NB4 (cell line): ENCODE measurements at places on chromosomes 16 and 17.

DNA sequence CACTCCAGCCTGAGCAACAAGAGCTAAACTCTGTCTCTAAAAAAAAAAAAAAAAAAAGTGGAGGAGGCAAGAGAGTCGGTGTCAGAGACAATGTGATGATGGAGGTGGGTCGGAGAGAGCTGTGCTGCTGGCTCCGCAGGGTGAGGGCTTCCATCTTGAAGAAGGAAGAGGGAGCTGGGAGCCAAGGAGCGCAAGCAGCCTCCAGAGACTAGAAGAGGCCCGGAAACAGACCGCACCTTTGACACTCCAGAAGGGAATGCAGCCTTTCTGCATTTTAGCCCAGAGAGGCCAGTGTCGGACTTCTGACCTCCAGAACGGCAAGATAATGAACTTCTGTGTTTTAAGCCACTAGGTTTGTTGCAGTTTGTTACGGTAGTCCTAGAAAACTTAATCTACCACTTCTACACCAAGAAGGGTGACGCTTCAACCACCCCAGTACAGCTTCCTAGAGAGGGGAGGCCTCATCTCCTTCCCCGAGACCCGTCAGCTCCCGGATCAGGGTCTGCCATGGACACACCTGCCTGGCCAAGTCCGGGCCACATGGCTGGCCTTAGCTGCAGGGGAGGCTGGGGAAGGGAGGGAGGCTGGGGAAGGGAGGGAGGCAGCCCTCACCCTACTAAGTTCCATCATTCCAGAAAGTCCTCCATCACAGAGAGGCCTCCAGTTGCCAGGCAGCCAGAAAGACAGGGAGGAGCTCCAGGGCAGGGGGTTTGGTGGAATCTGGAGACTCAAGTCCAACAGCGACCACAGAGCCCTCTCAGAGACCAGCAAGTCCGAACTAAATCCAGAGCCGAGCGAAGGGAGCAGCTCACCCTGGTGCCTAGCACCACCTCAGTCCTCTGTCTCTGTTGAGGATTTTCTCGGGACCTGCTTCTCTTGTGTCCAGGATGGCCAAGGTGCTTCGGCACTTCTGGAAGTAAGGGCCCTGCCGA lies 13.2 kb upstream of the RBFOX3 start:
- DNase-seq = no peak

DNA sequence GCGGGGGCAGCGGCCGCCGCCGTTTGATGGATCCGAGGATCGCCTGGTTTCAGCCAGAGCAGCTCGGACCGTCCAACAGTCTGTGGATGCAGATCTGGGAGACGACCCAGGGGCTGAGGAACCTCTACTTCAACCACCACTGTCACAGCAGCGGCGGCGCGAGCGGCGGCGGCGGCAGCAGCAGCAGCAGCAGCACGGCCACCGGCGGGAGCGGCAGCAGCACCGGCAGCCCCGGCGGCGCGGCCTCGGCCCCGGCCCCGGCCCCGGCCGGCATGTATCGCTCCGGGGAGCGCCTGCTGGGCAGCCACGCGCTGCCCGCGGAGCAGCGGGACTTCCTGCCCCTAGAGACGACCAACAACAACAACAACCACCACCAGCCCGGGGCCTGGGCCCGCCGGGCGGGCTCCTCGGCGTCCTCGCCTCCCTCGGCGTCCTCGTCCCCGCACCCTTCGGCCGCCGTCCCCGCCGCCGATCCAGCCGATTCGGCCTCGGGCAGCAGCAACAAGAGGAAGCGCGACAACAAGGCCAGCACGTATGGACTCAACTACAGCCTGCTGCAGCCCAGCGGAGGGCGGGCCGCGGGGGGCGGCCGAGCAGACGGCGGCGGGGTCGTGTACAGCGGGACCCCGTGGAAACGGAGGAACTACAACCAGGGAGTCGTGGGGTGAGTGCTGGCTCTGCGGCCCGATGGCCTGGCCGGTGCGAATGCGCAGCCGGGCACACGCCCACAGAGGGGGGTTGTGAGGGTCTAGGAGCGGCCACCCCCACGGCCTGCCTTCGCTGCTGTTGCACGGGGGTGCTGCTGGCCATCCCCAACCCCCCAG lies 702 bp downstream of the TENT4B start:
- DNase-seq = peak; percentile 68

DNA sequence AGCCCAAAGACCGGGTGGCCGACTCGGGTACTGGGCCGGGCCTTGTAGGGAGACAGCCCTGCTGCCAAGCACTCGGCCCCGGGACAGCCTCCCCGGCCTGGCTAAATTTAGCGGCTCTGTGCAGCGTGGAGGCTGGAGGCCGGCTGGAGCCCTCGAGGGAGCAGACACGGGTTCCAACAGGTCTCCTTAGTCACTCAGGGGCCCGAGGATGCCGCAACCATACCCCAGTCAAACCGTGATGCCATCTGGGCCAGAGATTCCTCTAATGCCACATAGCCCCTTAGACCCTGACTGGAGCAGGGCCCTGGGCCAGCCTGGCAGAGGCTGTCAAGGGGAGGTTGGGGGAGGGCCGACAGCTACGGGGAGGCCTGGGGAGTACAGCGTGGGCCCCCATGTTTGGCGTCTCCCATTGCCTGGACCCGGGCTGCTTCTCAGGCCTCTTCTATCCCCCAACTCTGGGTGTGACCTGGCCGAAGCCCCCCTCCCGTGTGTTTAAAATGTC lies 2.9 kb upstream of the P2RX1 start:
- no peak for DNase-seq

- DNase-seq = peak; percentile 58
Observed at GRCh38 chr17:38587947-38588787, 17.6 kb downstream of the SRCIN1 start.

- DNase-seq = no peak
Observed at GRCh38 chr17:66638707-66639479, 196.0 kb upstream of the CACNG5 start.

DNA sequence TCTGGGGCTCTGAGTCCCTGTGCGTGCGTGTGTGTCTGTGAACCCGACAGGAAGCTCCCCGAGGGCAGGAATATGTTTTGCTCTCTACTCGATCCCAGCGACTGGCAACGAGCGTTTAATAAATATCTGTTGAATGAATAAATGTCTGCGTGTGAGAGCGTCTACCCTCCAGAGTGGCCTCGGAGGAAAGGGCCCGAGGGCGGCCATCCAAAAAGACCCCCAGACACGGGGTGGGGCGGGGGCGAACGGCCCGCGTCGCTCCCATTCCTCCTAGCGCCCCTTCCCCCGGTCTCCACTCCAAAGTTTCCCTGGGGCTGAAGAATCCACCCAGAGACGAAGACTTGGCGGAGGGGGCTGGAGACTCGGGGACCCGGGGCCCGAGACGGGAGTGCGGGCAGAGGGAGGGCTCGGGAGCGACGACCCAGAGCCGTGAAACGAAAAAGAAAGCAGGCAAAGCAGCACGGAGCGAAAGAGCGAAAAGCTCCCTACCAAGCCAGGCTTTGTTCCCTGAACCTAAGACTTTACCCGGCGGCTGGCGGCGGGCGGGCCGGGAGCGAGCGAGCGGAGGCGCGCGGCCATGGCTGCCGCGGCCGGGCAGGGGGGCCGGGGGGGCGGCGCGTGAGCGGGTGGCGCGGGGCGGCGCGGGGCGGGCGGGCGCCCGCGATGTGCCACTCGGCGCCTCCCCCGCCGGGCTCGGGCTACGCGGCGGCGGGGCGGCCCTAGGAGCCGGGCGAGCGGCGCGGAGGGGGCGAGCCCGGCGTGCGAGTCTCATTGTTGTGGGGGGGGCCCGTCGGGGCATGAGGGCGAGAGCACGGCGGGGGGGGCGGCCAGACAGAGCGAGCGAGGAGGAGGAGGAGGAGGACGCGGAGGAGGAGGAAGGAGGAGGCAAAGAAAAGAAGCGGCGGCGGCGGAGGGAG lies at the start of gene MLLT6:
Gene MLLT6, plus strand, starts transcription at position 668 of the 917 bp plus-strand sequence. CDS start 360 bp downstream, outside the sequence.
- peak; percentile 90 for DNase-seq

DNA sequence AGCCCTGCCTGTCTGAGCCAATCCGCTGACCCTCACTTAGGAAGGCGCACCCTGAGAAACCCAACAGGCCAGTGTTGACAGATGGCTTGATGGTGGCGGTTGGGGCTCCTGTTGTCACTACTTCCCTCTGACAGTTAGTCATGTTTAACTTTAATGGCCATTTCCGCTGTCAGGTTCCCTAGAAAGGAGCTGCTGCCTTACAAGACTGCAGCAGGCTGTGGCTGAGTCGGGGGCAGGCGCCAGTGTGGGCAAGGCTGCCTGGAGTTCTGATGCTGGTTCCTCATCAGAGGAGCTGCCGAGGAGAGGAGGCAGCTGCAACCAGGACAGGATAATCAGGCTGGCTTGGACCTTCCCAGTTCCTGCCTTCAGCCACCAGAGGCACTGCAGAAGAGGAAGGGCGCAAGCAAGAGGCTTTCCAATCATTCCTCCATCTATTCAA lies 223.2 kb upstream of the DYNLRB2 start:
- DNase-seq = peak; percentile 46

GRCh38 chr17:19555746-19556145 lies 22.1 kb downstream of the SLC47A1 start:
- no peak for DNase-seq

GRCh38 chr16:57341441-57342303 lies 16.9 kb upstream of the CCL22 start:
- DNase-seq = no peak

DNA sequence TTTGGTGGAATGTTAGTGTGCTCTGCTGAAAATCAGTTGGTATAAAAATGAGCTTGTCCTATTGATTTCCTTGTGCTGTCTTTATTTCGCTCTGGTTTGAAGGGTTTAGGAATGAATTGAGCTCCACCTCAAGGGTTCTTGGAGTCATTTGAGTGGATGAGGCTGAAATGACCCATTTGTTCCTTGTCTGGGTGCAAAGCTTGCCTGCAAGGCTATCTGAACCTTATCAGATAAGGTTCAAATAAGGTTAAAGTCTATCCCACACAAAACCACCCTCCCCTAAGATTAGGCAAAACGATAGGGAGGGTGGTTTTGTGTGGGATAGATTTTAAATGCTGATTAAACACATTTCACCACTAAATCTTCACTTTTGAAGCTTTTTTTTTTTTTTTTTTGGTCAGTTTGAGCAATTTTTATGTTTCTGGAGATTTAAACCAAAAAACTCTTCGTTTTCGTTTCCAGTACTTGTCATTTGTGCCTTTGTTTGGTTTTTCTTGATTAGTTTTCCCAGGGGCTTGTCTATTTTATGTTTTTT lies 62.7 kb downstream of the ARHGAP44 start:
- DNase-seq = peak; percentile 28

- DNase-seq = peak; percentile 8
Observed at GRCh38 chr17:21291357-21291756, 6.8 kb downstream of the MAP2K3 start.

DNA sequence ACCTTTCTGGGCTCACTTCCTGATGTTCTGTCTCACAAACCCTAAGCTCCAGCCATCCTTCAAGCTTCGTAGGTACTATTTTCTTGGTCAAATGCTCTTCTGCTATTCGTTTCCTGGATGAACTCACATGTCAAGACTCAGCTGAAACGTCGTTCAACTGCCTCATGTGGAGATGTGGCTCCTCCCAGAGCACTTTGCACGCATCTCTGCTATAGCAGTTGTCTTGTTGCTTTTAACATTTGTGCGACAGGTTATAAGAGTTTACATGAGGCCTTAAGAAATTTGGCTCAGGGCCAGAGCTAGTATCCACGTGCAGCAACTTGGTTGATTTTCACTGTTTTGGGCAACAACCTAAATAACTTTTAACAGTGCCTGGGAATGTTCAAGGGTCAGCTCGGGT lies 2.8 kb upstream of the KRT40 start:
- DNase-seq = no peak

DNA sequence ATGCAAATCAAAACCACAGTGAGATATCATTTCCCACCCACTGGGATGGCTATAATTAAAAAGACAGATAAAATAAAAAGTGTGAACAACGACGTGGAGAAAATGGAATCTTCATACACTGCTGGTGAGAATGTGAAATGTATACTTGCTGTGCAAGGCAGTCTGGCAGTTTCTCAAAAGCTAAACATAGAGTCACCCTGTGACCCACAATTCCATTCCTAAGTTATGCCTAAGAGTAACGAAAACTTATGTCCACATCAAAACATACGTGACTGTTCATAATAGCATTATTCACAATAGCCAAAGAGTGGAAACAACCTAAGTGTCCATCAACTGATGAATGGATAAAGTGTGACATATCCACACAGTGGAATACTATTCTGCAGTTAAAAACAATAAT lies 38.1 kb upstream of the VPS4A start:
- no peak for DNase-seq

GRCh38 chr16:9761870-9762269 lies 420.4 kb downstream of the GRIN2A start:
- DNase-seq = no peak

DNA sequence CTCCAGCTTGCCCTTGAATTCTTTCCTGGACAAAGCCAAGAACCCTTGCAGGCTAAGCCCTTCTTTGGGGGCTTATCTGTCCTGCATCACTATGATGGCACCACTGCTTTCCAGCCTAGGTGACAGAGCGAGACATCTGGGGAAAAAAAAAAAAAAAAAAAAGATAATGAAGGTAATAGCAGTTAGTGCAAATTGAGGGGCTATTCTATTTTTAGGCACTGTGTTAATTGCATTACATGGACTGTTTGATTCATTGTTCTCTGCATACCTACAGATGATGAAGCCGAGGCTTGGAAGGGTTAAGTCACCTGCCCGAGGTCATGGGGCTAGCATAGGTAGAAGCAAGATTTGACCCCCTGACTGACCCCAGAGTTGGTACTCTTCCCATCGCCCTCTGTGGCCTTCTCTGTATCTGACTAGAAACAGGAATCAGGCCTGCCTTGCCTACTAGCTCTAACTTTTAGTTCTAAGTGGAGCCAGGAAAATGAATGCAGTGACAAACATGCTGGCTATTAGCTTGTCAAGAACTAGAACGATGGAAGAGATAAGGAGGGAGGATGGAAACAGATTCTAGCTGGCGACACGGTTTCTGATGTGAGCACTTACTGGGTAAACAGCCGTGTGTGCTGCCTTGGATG lies 312.1 kb downstream of the SNX29 start:
- no peak for DNase-seq

GRCh38 chr16:50814541-50814940 lies 72.7 kb downstream of the CYLD start:
- DNase-seq = no peak

DNA sequence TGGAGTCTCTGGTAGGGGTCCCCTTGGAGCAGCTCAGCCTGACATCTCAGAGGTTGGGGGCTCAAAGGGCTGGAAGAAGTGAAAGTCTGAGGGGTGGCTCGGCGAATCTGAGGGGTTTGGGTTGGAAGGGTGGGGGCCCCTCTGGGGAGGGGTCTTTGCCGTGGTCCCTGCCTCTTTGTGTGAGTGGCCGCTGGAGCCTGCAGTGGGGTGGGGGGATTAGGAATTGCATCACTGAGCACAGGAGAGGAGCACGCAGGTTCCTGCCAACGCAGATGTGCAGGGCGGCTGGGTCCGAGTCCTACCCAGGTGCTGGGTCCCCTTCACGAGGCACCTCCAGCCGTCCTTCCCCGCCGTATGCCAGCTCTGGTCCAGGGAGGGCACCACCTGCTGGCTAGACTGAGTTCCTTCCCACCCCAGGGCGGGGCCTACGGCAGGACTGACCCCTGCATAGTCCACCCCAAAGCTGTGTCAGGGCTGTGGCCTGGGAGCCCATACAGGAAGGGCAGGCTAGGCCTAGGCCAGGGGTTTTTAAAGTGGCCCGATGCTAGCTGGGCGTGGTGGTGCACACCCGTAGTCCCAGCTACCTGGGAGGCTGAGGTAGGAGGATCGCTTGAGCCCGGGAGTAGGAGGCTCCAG lies 9.9 kb downstream of the FMNL1 start:
- no peak for DNase-seq
